ENCODE measurements at places on chromosomes 2 and 18.
A peak's percentile ranks its signal among the peaks of the same experiment; 100 is the strongest.

DNA sequence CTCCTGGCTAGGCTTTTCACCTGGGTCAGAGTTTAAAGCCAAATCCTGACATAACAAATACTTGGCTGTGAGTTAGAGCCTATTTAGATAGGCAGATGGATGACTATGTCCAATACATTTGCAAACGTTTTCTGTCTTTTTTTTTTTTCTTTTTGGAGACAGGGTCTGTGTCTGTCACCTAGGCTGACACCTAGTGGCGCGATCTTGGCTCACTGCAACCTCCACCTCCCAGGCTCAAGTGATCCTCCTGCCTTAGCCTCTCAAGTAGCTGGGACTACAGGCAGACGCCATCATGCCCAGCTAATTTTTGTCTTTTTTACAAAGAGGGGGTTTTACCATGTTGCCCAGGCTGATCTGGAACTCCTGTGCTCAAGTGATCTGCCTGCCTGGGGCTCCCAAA, 124.8 kb downstream of the DYM start:
- no peak for DNase-seq

DNA sequence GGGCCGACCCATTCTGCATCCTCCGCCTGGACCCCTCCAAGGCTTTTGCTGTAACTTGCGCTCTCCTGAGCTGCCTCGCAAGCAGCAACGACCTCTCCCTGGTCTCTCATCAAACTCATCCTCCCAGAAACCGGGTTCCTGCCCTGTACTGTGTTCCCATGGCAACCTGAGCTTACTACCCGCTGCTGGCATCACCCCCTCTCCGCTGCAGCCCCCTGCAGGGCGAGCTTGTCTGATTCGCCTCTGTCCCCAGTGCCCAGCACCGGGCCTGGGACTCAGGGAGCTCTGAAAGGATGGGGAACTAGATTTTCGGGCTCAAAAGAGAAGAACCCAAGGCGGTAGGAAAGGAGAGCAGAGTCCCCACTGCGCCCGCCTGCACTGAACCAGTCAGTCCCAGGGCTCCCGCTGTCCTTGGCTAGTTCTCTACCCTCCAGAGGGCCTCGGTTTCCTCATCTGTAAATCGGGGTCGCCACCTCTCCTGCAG, 463 bp downstream of the HS1BP3 start:
- DNase-seq = peak; percentile 37

GRCh38 chr2:42878581-42878980, 86.2 kb upstream of the HAAO start:
- DNase-seq = no peak

DNA sequence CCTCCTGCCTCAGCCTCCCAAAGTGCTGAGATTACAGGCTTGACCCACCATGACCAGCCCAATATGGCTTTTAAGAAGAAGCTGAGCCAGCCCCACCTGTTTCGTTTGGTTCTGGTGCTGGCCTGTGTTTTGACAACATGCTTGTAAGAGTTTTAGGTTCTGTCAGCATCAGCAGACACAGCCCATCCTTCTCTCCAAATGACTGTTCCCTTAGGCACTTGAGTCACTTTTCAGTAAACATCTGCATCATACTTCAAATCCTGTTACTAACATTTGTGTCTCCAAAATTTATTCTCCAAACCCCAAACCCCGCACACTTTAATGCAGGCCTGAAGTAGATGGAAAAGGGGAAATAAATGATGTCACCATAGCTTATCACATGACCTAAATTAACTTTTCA, 1118.5 kb downstream of the TSN start:
- DNase-seq = no peak

DNA sequence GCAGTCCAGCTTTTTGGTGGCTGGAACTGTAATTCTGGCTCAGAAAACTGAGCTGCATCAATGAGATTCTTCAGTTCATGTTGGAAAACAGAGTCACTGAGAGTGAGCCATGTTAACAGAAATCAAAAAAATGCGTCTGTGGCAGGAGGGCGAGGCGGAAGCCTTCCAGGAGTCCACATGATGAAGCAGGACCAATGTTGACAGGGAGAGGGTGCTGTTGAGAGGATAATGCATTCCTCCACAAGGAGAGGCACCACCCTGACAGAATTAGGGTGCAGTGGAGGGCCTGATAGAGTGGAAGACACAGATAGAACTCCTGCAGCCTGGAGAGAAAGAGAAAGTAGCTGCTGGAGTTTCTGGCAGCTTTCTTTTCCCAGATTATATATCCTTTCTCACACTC, 111.5 kb downstream of the MGAT5 start:
- DNase-seq = no peak

GRCh38 chr2:88590998-88591613, 36.2 kb downstream of the EIF2AK3 start:
- DNase-seq = peak; percentile 44

DNA sequence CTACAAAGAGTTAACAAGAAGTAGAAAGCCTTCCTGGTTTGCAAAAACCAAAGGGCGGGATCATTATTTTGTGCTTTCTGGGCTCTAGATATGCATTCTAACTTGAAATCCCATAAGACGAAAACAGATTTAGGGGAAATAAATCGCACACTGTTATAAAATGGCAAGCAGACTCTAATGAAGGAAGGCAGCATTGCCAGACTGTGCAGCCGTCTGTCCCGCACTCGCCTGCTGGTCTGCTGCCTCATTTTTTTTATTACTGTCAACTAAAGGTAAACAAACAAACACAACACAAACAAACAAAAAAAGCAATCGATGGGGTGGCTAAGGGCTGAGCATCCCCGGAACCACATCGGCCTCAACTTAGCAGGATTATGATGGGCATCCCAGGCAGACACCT, 24.4 kb downstream of the ZNF521 start:
- no peak for DNase-seq

DNA sequence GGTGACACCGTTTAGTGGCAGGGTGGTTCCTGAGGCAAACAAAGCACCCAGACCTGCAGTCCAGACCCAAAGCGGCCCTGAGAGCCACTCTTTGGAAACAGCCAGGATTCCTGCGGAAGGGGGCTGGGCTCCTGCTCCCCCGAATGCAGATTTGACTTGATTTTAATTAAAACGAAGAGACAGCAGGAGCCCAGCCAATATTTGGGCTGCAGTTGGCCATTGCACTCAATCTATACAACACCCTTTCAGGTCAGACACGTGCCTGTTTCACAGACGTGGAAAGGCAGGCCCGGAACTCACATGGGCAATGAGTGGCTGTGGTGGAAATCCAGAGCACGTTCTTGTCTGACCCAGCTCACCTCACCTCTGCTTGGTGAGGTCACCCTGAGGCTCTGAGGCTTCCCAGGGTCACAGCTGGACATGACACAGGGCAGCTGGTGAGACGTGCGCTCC, 122.4 kb downstream of the NDUFA10 start:
- no peak for DNase-seq

DNA sequence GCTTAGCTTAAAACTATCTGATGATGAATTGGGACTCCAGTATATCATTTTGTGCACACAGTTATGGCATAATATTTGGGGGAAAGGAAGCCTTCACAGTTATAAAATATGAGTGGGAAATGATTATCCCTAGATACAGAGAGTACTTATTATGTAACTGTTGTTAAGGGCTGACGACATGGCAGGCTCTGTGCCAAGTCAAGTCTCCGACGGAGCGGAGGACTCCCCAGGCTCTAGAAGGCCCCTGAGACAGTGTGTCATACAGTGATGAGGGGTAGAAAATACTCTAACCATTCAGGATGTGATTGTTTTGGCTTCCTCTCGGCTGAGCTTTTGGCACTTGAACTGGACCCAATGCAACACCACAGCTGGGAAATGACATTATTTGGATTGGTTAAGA, 211.8 kb downstream of the SLC8A1 start:
- DNase-seq = no peak

GRCh38 chr18:40738321-40738880, 1216.6 kb upstream of the PIK3C3 start:
- no peak for DNase-seq

DNA sequence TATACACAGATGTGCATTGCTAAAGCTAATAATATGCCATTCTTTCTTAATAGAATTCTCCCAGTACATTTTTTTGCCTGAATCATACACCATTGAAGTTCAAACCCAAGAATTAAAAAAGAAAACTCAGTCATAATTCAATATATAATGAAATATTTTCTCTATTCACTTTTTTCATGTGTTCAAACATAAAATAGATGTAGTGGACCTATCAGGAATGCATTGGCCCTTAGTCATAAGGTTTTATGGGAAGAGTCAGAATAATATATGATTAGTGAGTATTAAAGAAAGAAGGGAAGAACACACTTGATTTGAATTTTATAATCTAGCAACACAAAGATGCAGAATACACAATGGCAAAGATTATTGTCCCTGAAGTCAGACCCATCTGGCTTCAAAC, 297.0 kb upstream of the COL3A1 start:
- no peak for DNase-seq

DNA sequence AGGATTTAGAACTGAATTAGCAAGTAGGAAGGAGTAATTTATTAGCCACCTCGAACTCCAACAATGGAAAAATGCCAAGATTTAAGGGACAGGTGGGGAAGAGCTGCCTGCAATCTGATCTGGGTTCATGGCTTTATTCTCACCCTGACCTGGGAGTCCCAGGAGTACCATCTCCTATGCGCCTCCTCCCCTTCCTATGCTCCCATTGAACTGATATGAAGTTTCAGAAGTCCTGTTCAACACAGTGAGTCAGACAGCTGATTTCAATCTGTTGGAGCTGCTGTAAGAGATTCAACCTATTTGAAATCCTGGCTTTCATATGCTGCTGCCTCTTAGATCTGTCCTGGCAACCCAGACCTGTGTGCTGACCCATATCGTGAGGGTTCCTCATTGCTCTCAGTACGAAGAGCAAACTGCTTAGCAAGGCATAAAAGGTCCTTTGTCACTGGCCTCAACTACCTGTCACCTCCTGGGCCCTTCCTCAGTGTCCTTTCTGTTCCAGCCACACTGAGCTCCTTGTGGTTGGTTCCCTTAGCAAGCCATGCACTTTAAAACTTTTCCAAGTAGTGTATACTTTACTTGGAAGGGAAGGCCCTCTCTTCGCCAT, 15.9 kb upstream of the CD28 start:
- no peak for DNase-seq

GRCh38 chr18:21291106-21291505, 49.1 kb downstream of the GREB1L start:
- no peak for DNase-seq

- DNase-seq = no peak
Observed at GRCh38 chr18:31275722-31276463, 42.1 kb upstream of the DSG1 start.

DNA sequence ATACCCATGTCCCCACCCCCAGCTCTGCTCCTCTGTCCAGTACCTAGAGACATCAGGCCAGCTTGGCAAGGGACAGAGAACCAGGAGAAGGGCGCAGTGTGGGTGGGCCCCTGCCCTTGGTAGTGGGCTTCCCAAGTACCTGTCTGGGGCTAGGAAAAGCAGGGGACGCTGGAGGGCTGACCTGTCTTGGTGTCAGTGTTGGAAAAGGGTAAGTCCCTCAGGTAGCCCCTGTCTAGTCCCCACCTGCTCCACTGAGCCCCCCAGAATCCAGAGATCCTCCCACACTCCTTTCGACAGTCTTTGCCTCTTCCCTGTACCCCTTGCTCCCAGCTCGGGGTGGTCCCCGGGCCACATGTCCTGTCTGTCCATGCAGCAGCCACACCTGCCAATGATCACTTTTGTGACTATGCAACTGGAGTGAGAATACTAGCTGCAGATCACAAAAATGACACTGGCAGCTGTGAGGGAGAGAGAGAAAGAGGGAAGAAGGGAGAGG, 14.6 kb downstream of the DNAJB2 start:
- DNase-seq = no peak

DNA sequence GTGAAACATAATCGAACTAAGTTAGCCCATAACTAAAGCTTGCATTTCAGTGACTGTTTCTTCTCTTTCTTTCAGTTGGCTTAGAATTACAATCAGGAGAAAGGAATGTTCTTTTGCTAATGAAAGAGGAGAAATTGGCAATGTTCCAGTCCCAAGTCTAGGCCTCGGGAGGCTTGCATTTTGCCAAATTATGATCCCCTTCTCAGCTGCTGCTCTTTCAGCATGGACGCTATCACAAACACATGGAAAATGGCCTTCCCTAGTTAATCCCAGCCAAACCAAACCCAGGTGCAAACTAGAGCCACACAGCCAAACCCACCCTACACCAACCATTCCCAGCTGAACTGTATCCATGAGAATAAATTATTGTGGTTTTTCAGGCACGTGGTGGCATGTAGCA, 605.2 kb upstream of the LRRTM4 start:
- no peak for DNase-seq

DNA sequence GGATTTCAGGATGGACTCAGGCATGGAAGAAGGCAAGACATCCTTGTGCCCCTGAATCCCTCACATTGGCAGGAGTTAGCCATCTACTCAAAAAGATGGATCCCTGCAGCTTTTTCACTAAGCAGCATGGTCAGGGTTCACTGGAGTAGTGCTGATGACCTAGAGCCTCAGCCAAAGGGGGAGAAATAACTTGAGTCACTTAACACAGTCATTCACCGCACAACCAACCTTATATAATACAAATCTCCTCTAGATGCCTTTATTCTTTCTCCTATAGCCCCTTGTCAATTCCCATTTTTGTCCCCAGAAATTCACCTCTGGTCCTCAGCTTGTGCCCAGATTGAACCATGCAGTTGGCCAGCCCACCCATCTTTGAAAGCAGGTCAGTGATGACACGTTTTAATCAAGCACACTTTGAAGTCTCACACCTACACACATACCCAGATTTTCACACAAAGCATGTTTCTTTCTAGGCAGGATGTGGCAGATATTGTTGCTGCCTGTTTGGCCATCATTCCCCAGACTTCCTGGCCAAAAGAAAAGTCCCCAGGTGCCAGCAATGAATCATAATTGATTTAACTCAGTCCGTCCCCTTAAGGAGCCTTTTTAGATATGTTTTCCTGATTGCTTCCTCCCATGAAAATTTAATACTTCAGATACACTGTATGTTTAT, 84.2 kb downstream of the LBH start:
- no peak for DNase-seq

DNA sequence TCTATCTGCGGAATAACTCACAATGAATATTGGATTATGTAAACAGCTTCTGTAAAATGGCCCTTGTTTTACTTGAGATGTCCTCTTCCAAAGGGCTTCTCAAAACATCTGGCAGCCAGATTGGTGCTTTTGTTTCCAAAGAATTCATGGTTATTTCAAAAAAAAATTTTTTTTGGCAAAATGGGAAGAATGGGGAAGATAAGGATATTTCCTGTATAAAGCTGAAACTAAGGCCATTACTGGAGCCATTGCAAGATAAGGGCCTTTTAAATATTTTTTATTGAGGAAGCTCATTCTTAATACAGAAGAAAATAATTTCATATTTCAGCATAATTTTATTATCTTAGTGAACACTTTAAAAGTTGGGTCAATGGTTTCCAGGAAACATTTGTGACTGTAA, 259.1 kb downstream of the GALNT13 start:
- no peak for DNase-seq

- DNase-seq = no peak
Observed at GRCh38 chr18:12113999-12114646, 20.5 kb downstream of the ANKRD62 start.

- DNase-seq = no peak
Observed at GRCh38 chr2:15112216-15112615, 448.9 kb downstream of the NBAS start.

DNA sequence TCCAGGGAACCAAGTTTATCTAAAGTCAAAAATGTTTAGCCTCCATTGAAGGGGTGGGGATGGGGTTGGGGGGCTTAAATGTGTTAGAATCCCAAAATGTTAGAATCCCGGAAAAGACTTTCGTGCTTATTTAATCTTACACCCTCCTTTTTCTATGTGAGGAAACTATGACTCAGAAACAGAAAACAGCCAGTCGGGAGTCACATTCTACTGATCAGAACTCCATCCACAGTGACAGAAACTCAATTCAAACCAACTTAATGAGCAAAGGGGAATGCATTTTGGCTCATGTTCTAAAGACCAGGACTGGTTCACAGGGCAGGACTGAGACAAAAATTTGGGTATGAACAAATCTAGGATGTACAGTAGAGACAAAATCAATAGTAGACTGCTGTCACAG, 31.9 kb upstream of the AFTPH start:
- DNase-seq = no peak

All from naive thymus-derived CD4-positive, alpha-beta T cell (primary cell).